Hematopoietic multipotent progenitor cell treated with erythropoietin and hydrocortisone succinate and interleukin-3 and kit ligand, for 6 days (in vitro differentiated cells): ENCODE measurements at places on chromosomes 12 and 14.

- DNase-seq: no peak
Observed at GRCh38 chr12:4828176-4828575, 81.5 kb upstream of the KCNA1 start.

DNA sequence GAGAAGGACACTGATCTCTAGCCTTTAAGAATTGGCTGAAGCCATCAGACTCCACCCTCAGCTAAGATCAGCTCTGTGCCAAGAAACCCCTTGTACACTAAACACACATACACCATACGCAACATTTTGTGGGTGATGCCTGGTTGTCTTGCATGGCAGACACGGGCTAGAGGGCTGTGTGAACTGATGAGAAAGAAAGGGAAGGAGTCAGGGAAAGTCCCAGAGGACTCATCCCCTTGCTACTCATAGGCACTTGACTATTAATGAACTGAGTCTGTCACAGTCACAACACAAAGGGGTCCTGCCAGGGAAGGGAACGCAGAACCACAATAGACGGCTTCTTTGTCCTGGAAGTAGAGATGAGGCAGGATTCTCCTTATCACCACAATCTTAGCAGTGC lies 80.8 kb downstream of the EMP1 start:
- DNase-seq: no peak

DNA sequence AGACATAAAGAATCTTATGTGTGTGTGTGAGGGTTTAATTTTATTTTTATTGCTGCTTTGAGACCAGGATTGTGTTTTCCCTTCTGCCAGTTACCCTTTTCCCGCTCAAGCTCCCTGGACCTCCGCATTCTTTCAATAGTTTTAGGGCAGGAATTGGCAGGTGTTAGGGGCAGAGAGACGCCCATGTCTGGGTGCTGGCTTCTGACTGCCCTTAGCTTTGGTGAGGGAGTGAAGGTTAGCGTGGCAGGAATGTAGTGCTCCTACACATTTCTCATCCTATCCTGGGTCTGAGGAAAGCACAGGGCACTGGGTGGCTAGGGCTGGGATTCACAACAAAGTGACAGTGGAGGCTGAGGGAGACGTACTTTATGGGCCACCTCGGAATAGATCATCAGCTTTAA lies 428.1 kb downstream of the ZFP36L1 start:
- DNase-seq: no peak

- no peak for DNase-seq
Observed at GRCh38 chr14:54955143-54955542, 52.5 kb upstream of the GCH1 start.

DNA sequence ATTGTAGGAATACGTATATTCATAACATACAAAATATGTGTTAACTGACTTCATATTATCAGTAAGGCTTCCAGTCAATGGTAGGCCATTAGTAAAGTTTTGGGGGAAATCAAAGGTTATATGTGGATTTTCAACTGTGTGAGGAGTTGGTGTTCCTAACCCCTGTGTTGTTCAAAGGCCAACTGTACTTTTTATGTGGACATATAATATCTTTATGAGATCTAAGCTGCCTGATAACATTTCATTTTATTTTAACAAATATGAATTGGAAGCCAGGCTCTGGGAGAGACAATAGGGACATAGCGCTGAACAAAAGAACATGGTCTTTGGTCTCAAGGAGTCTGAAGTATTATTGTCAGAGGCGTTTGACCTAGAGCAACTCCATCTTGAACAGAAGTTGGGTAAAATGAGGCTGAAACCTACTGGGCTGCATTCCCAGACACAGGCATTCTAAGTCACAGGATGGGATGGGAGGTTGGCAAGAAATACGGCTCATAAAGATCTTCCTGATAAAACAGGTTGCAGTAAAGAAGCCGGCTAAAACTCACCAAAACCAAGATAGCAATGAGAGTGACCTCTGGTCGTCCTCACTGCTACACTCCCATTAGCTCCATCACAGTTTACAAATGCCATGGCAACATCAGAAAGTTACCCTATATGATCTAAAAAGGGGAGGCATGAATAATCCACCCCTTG lies 147.2 kb downstream of the KSR2 start:
- DNase-seq: no peak
